ENCODE measurements at places on chromosomes 3 and 15.

DNA sequence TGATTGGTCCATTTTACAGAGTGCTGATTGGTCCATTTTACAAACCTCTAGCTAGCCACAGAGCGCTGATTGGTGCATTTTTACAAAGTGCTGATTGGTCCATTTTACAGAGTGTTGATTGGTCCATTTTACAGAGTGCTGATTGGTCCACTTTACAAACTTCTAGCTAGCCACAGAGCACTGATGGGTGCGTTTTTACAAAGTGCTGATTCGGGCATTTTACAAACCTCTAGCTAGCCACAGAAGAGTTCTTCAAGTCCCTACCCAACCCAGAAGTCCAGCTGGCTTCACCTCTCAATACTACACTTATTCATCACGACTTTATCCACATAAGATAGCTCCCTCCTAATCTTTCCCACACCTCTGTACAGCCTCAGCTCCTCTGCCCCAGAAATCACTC, 899.8 kb downstream of the TUSC7 start:
- DNase-seq = no peak

DNA sequence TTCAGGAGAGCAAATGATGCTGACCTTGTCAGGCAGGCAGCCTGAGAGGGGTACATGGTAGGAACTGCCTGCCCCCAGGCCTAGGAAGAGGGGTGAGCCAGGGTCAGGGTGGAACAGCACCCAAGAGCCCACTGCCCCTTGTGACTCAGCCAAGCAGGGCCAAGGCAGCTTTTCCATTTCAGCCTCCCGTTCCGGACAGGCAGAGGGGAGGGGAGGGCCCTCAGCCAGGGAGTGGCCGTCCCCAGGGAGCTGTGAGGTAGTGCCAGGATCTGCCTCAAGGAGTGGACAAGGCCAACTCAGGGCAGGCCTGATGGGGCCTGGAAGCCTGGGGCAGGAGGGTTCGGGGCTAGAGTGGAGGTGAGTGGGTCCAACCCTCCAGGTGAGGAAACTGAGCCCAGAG, 5.1 kb upstream of the ANKRD63 start:
- no peak for DNase-seq

GRCh38 chr3:62888778-62889177, 13.6 kb upstream of the CADPS start:
- no peak for DNase-seq

GRCh38 chr15:91895051-91895450, 41.5 kb downstream of the SLCO3A1 start:
- DNase-seq = no peak

DNA sequence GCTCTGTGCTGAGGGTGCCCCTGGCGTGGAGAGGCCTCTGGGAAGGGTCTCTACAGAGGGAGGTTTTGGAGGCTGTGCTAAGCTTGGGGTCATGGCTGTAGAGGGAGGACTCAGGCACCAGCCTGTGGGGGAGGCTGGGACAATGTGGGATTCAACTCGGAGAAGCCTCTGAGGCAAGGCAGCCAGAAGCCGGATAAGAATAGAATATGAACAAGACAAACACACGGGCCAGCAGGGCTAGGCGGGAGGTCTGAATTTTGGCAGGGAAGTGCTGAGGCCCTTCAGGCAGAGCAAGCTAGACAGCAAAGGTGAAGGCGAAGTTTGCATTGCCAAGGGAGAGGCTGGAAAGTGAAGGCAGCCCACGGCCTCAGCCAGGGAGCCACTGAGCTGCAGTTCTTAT, 612.1 kb upstream of the NR2F2 start:
- no peak for DNase-seq

GRCh38 chr15:63136742-63137141, 15.1 kb downstream of the LACTB start:
- DNase-seq = peak; percentile 66
